Transverse colon (tissue), 4 donors: ENCODE measurements at places on chromosomes 5 and 9. TPM values are rescaled to one million over a fixed set of nuclear protein-coding genes. Genes with fewer than 3 reads are reported as not detected.

GRCh38 chr5:61322738-61323725 is 9.0 kb upstream of the ZSWIM6 start:
- peak; percentile 74 for DNase-seq

DNA sequence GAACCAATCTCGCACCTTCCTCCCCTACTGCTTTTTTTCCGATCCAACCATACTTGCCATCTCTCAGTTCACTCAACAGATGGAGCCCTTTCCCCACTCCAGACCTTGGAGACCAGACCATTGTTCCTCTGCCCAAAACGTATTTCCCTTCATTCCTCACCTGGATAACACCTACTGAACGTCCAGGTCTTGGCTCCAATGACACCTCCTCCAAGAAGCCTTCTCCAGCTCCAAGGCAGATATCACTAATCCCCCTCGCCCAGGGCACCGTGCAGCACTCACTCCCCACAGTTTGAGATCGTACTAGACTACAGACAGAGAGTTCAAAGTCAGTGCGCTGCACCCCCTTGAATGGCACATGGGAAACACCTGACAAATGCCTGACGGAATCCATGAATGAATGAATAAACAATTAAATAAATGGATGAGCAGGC is 47.1 kb upstream of the AKNA start:
- no peak for DNase-seq

- no peak for DNase-seq
Observed at GRCh38 chr5:148786456-148786855, 40.0 kb upstream of the ADRB2 start.

GRCh38 chr5:1519631-1520210 is 4.0 kb downstream of the LPCAT1 start:
- peak; percentile 4 for DNase-seq

TAF11L10 gene
- not detected for total RNA-seq

DNA sequence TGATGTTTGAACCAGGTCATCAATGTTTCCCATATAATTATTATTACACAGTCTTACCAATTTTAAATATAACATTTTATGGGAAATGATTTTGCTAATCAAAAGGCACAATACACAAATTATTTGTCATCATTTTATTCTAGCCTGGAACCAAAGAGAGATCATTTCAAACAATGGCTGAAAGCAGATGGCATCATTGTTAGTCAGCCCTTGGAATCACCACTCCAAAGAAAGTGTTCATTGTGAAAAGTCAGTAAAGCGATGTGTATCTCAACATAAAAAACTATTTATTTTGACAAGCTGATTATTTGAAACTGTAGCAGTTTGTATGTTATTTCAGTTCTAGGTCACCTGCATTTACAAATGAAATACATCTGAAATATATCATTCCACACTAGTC is 1068.7 kb downstream of the CDH12 start:
- no peak for DNase-seq

DNA sequence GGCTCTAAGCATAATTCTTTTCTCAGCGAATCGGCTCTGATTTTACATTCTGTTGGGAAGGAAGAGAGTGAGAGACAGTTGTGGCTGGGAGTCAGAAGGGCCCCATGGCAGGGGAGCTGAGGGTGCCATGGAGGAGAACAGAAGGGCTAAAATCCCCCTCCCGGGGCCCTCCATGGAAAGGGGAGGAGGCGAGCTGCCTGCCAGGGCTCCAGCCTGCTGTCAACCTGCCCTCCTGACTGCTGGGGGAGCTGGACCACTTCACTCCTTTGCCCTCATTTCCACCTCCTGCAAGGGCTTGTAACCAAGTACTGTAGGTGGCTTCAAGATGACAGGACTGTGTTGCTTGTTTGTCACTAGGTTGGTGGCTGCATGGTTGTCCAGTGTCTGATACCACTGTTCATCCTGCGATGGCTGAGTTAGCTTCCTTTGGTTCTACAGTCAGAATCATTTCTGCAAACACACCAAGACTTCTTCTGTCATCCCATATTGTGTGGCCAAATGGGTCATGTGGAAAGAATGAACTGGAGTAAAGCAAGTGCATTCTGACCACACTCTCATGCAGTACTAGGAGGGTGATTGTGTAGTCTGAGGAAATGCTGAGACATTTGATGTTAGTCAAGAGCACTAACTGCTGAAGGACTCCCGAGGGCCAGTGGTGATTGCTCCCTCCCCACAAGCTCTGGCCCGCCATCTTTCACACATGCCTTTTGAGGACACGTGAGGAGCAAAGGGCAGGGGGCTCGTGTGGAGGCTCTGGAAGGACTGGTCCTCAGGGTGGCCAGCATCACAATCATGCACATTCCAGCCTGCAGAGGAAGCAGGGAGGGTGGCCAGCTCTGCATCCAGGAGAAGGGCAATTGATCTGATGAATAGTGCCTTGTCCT is 307.2 kb downstream of the GADD45G start:
- DNase-seq, result no peak

DNA sequence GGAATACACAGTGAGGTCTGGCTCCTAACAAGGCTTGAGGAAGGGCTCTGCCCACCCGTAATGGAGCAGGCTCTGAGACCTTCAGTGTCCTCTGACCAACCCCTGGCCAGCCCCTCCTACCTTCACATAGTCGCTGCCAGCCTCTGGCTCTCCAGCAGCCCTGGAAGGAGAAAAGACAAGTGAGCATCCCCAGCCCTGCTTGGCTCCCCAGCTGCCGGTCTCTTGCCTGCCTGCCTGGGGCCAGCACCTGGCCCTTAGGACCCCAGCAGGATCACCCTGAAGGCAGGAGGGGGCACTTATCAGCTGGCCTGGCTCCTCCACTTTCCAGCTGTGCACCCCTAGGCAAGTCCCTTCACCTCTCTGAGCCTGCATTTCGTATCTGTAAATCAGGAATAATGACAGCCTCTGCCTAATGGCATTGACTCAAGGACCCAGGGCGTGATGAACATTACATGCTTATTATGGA is 16.9 kb downstream of the SH2D3C start:
- no peak for DNase-seq

DNA sequence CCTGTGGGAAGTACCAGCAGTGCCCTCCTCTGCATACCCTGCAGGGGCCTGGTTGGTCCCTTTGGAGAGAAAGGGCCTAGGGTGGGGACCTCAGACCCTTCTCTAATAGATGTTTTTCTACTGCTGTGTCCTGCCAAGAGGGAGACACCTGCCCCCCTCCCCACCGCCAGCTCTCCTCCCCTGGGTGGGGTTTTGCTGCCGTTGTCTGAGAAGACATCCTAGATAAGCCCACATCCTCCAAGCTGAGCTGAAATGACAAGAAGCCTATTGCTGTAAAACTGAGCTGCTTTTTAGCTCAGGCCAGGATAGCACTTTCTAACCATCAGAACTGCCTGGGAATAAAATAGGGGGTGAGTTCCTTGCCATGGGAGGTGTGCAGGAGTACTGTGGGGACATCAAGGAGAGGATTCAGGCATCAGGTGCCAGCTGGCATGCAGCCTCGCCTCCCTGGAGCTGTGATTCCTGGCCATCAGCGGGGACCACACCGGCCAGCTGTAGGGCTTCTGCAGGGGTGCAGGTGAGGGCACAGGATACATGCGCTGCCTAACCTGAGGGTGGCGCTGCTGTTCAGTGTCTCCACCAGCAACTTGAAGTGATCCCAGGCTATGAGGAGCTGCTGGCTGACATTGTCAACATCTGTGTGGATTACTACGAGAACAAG is 37.9 kb downstream of the CYFIP2 start:
- no peak for DNase-seq

GRCh38 chr9:83582029-83582428 is 40.9 kb upstream of the IDNK start:
- DNase-seq, result no peak
